ENCODE measurements at places on chromosomes 3 and 15.

GRCh38 chr3:170956647-170957046 is 48.2 kb upstream of the EIF5A2 start:
- DNase-seq = no peak

GRCh38 chr15:52785672-52786406 is 4.3 kb downstream of the ONECUT1 start:
- no peak for DNase-seq

- DNase-seq = no peak
Measured at GRCh38 chr3:160088492-160089137, 100.0 kb downstream of the IL12A start.

- DNase-seq = peak; percentile 11
Measured at GRCh38 chr15:58070801-58071418, 5.4 kb upstream of the ALDH1A2 start.

GRCh38 chr3:3109407-3110298 is 521 bp downstream of the IL5RA start:
- DNase-seq = no peak
